CMK (cell line): ENCODE measurements at places on chromosomes 4 and X.

DNA sequence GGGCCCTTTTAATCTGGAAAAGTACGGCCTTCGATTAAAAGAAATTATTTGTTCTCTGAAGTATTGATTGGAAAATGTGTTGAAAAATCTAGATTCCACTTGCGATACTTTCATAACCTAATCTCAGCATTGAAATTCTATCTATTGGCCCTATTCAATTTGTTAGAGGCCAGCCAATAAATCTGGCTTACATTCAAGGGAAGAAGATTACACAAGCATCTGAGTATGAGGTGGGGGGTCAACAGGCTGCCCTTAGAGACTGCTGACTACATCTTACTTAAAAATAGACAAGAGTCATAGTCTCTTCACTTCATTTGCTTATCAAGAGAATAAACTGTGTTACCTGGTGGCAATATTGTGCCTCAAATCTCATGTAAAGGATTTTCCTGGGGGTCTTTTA lies 248.0 kb upstream of the KCNIP4 start:
- DNase-seq = no peak

DNA sequence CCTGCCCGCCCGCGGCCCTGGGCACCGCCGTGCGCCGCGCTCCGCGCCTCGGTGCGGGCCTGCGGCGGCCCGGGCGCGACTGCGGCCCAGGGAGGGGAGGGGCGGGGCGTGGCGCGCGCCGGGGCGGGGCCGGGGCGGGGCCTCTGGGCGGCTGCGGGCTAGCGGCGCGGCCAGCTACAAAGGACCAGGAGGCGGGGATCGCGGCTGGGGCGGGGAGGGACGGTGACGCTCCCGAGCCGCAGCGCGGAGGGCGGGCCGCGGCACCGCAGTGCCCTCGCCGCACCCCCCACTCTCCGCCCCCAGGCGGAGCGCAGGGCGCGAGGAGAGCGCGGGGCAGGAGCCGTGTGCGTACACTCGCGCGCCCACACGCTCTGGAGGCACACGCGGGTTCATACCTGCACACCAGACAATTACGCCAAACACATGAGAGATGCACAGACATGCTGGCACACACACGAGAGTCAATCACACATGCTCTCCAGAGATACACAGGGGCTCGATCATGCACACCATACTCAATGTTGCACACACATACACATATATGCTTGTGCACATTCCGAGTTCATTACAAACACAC lies at the start of gene CRMP1:
Gene CRMP1, minus strand, starts transcription at position 83 of the 577 bp plus-strand sequence. CDS start 117 bp downstream, outside the sequence.
- DNase-seq = no peak

- no peak for DNase-seq
Observed at GRCh38 chr4:99879458-99879857, 14.8 kb downstream of the LAMTOR3 start.

GRCh38 chr4:164571593-164572390 lies 182.1 kb upstream of the SMIM31 start:
- DNase-seq = no peak

GRCh38 chr4:29390921-29391320 lies 1329.2 kb upstream of the PCDH7 start:
- DNase-seq = no peak

DNA sequence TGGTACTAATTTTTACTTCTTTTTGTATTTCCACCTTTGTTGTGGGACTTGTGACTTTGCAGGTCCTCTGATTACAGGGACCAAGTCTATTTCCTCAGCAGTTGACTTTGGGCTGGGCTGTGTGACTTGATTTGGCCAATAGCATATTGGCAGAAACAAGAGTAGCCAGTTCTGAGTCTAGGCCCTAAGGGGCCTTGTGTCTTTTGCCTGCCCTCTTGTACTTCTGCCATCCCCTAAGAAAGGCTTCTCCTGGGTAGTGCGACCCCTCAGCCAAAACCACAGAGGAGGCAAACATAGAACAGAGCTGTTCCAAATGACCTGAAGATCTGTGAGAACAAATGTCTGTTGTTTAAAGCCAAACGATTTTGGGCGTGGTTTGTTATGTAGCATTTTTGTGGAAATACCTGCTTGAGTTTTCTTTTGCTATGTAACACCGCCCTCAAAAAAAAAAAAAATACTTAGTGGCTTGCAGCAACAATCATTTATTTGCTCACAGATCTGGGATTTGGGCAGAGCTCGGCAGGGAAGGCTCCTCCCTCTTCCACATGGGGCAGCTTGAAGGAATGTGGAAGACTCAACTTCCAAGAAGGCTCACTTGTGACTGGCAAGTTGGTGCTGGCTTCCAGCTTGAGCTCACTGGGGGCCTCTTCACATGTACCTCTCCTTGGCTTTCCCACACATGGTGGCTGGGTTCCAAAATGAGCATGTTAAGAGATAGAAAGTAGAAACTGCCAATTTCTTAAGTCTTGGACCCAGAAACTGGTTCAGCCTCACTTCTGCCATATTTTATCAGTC lies 423.0 kb upstream of the CNKSR2 start:
- DNase-seq = no peak

DNA sequence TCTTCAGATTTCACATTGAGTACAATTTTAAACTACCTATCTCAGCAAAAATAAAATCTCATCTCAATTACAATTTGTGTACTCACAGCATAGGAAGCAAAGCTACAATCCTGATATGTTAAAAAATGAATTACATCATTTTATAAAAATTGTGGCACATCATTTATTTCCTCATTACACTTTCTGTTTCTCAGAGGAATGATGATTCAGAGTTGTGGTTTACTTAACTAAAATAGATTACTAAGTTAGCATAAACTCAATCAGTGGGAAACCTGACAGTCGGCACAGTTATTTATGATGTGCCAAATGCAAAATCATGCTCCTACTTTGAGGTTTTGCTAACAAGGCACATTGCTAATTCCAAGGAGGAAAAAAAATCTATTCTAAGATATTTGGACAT lies 325.0 kb downstream of the FBXO8 start:
- no peak for DNase-seq

DNA sequence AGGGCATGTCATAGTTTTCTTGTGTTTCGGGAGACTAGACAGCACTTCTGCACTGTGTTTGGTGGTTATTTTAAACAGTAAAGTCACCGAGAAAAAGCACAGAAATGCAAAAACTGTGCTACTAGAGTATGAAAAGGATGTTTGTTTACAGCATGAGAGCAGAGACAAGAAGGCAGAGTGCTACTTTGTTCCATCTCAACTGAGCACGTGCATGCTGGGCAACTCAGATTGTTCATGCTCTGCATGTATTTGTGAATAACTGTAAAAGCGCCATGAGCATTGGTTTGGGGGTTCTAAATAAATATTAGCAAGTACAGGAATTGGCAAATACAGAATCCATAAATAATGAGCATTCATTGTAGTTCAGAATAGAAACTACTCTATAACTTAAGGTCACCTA lies 7.4 kb downstream of the EVC start:
- DNase-seq = no peak

- DNase-seq = no peak
Observed at GRCh38 chr4:38077791-38078489, 117.7 kb downstream of the PTTG2 start.

DNA sequence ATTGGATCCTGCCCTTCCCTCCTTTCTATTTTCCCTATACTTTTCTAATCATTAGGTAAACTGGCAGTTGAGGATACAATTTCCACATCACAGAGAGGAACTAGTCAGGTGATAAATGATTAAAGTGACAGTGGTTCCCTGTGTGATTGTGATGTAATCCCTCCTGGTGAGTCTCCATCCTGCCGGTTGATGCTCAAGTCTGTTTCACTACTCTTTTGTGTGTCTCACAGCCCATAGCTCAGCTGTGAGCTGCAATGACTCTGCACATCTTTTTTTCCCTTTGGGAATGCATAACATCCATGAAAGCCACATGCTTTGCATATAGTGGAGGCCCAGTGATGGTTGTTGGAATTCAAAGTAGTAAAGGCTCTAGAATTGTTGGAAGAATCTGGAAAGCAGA lies 60.4 kb downstream of the CCNI start:
- no peak for DNase-seq

- DNase-seq = no peak
Observed at GRCh38 chr4:150402871-150403272, 179.1 kb upstream of the MAB21L2 start.

- no peak for DNase-seq
Observed at GRCh38 chrX:151973851-151974335, 583 bp downstream of the GABRE start.
